ENCODE measurements at places on chromosomes 6 and 20.

DNA sequence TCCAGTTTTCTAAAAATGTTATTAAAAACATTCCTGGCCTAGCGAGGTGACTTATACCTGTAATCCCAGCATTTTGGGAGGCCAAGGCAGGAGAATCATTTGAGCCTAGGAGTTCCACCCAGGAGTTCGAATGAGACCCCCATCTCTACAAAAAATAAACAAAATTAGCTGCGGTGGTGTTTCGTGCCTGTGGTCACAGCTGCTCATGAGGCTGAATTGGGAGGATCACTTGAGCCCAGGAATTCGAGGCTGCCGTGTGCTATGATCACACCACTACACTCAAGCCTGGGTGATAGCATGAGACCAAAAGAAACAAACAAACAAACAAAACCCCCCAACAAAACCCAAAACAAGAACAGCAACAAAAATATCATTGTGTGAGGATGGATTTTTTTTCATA lies 19.8 kb upstream of the POLR1H start:
- H3K36me3 ChIP-seq: no peaks in the 10 kb centered on the region
- H3K27ac ChIP-seq: no peak overlapping the region
- no peaks in the 10 kb centered on the region for H3K27me3 ChIP-seq
- peaks cover 18% of the 10 kb centered on the region for H3K4me1 ChIP-seq

DNA sequence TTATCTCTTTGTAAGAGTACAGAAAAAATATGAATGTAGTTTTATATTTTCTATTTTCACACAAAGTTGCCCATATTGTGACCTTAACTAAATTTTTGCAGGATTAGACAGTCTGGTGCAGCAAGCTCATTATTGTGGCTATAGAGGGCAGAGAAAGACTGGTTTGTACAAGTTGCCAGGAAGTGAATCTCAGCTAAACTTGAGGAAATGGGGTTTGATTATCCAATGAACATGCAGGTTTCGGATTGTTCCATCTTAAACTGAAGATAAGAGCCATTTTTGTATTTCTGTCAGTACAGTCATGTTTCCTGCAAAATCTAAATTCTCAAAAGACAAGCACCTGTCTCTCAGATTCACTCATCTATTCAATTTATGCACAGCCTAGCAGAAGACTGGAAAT lies 390.9 kb downstream of the MMUT start:
- no peaks in the 10 kb centered on the region for H3K4me1 ChIP-seq
- no peaks in the 10 kb centered on the region for H3K36me3 ChIP-seq
- no peak overlapping the region for H3K4me3 ChIP-seq
- H3K27me3 ChIP-seq: no peaks in the 10 kb centered on the region

GRCh38 chr20:25000268-25000801 lies 7.8 kb upstream of the APMAP start:
- peaks cover 27% of the 10 kb centered on the region for H3K27me3 ChIP-seq
- peaks cover 6% of the 10 kb centered on the region for H3K4me1 ChIP-seq
- peak overlapping the region; percentile 62 for H3K27ac ChIP-seq
- DNase-seq: no peak
- H3K4me3 ChIP-seq: no peak overlapping the region

DNA sequence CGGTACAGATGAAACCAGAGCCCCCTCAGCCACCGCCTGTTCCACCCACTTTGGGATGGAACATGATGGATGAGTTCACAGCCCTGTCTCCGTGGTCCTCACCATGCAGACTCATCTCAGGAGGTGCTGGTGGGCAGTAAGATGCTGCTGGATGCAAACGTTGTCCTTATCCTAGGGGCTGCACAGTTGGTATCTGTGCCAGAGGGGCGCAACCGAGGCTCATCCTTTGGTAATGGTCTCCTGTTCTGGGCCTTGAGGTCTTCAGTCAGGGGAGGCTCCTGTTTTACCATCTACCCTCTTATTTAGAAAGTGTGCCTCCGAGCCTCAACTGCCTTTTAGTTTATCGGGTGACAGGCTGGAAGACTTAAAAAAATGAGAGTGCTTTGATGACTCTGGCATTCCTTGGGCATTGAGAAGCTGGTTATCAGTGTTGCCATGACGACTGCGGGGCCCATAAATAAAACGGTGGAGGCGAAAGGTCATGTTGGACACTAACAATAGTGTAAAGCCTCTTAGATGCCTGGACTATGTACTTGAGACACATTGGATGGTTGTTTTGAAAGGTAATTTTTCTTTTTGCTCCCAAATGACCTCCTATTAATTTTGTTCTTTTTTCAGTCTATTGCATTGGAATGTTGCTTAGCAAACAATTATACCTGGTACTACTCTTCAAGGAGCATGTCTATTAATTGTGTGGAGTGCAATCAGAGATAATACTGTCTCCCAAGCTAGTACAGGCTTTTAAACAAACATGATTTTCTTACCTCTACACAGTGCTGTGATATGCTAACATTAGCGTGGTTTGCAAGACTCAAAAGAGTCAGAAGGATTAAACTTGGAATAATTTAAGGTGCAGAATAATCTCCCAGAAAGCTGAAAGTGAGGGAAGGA lies 74.2 kb upstream of the DSP start:
- H3K4me3 ChIP-seq: no peak overlapping the region
- H3K27me3 ChIP-seq: peaks cover 6% of the 10 kb centered on the region
- no peak for DNase-seq
- no peak overlapping the region for H3K27ac ChIP-seq
